ENCODE measurements at places on chromosomes 5 and 9.

GRCh38 chr5:177471610-177472356 lies 1.7 kb downstream of the DBN1 start:
- DNase-seq, result no peak

DNA sequence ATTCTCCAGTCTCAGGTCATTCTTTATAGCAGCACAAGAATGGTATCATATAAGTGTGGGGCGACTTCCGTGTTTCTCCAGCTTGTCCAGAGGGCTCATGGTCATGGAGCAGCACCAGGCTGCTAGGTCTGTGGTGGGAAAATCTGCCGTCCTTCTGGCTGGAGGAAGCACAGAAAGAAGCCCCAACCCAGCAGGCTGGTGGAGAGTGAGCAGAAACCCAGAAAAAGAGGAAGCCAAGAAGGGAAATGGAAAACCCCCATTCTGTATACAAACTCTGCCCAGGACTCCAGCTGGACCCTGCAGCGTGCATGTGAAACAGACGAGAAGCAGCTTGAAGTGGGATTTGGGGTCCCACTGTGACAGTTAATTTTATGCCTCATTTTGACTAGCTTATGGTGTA lies 34.3 kb upstream of the OLFM1 start:
- DNase-seq, result no peak

DNA sequence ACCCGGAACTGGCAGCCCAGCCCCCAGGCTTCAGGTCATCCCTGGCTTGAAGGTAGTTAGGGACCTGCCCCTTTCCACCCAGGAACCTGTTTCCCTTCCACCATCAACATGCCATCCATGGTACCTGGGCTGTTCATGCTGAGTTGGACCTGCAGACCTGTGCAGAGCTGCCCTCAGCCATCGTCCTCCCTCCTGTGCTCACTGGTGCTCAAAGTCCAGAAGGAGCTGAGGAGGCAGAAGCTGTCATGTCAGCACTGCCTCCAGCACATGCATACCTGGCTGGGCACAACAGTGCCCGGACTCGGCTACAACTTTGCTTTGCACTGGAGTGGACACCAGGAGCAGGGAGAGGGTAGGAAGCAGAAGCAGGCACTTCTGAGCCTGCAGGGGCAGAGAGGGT lies 36.2 kb downstream of the BTNL8 start:
- no peak for DNase-seq

- DNase-seq, result no peak
Observed at GRCh38 chr9:127545196-127546124, 66.6 kb upstream of the STXBP1 start.
